ENCODE measurements at places on chromosomes 11 and 22.

DNA sequence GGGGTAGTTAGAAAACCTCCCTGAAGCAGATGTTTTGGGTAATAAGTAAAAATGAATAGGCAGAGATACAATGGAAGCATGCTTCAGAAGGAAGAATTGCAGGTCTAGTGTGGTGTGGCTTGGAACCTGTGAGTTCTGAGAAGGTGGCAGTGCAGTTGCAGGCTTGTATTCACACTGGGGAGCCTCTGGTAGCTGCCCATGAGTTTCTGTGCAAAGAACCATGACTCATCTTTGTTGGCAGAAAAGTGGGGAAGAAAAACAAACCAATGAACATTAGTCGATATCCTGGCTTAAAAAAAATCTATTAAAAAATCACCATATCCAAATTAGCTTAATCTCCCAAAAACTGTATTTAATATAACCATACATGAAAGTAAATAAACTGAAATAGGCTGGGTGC, 232.6 kb downstream of the FAT3 start:
- DNase-seq = peak; percentile 4

DNA sequence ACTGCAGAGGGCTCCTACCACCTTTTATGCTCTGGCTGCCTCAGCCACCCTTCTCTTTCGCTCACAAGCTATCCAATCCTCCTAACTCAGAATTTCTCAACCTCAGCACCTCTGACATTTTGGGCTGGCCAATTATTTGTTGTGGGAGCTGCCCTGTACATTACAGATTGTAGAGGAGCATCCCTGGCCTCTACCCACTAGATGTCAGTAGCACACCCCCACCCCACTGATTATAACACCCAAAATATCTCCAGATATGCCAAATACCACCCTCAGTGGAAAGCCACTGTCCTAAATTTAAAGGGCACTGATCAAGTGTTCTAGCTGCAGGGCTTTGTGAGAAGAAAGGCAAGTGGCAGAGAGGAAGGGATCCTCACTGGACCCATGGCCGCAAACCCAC, 443.1 kb downstream of the SOX6 start:
- no peak for DNase-seq

DNA sequence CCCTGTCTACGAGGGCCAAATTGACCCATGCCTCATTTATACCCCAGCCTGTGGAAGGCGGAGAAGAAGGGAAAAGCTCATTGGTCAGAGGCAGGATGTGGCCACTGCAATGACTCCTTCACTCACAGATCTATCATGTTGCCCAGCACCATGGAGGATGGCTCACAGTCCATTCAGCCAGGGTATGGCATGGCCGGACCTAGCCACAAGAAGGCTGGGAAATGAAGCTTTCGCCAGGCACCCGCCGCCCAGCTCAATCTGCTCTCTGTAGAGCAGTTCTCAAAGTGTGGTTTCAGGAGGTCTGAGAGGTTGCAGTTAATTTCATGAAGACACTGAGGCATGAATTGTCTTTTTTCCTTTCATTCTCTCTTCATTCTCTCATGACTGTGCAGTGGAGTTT, 40.6 kb upstream of the LINC01488 start:
- no peak for DNase-seq

DNA sequence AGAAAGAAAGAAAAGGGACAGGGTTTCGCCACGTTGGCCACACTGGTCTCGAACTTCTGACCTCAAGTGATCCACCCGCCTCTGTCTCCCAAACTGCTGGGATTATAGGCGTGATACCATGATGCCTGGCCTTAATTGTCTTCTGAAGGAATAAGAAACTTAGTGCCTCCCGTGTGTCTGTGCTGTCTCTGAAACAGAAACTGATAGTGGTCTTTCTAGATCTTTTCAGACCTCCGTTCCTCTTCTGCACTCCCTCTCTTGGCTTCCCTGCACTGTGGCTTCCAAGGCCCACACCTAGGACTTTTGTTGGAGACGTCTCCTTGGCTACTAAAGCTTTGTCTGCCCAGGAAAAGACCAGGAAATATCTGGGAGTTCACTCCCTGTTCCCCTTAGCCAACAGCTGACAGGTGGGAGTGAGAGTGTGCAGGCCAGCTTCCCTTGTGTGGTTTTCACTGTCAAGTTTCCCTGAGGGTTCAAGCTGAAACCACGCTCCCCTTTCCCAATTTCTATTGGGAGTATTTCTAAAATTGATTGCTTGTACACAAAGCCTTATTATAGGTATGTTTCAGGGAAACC, 10.1 kb upstream of the HTR3B start:
- DNase-seq = no peak

GRCh38 chr22:39219071-39220039, 25.4 kb downstream of the PDGFB start:
- DNase-seq = no peak

DNA sequence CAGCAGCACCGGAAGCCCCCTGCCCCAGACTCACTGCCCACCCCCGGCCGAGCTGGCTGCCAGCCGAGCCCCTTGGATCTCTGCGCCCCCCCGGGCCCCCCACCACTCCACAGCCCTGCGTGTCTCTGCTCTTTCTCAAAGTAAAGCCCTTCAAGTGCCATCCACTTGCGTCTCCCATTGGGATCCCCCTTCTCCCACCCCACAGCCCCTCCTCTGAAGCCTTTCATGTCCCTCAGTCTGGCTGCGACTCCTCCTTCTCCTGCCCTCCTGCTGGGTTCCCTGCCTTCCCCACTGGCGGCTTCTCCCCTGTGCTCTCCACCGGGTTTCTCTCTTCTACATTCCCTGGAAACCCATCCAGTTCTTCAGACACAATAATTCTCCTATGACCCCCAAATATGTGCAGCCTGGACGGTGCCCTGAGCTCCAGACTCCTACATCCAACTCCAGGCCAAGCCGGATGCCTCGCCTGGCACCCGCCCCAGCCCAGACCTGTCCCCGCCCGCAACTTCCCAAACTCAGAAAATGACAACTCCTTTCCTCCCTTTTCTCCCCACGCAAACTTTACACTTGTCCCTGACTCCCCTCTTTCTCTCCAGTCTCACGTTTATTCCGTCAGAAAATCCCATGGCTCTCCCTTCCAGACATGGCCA, 108.9 kb downstream of the WNT7B start:
- DNase-seq = no peak

- no peak for DNase-seq
Measured at GRCh38 chr22:39825661-39826102, 67.9 kb downstream of the ENTHD1 start.

- DNase-seq = no peak
Measured at GRCh38 chr22:47656806-47657205, 894.4 kb downstream of the TBC1D22A start.

- DNase-seq = no peak
Measured at GRCh38 chr22:45942344-45942743, 34.6 kb downstream of the WNT7B start.

DNA sequence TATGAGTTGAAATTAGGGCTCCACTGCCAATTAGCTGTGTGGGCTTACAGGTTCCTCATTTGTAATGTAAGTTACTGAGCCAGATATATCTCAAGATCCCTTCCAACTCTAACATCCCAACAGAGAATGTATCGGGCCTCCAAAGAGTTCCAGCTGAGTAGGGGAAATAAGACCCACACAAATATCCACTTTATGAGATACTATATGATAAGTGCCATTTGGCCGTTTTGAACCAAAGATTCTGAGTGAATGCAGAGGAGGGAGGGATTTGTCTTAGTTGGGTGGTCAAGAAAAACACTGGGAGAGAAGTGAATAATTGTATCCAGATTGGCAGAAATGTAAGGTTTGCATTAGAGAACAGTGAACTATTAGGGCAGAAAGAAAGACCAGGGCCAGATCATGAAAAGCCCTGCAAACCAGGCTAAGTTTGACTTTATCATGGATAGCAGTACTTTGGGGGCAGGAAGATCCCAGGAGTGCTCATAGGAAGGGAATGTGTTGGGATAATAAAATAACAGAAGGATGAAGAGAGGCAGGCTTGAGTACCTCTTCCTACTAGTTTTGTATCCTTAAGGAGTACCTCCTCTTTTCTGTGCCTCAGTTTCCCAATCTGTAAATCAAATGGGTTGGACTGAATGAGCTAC, 63.9 kb downstream of the RPL27A start:
- DNase-seq = no peak

- DNase-seq = no peak
Measured at GRCh38 chr22:22098457-22099193, 116.0 kb upstream of the TOP3B start.

GRCh38 chr11:45655831-45656230, 9.6 kb downstream of the CHST1 start:
- no peak for DNase-seq

DNA sequence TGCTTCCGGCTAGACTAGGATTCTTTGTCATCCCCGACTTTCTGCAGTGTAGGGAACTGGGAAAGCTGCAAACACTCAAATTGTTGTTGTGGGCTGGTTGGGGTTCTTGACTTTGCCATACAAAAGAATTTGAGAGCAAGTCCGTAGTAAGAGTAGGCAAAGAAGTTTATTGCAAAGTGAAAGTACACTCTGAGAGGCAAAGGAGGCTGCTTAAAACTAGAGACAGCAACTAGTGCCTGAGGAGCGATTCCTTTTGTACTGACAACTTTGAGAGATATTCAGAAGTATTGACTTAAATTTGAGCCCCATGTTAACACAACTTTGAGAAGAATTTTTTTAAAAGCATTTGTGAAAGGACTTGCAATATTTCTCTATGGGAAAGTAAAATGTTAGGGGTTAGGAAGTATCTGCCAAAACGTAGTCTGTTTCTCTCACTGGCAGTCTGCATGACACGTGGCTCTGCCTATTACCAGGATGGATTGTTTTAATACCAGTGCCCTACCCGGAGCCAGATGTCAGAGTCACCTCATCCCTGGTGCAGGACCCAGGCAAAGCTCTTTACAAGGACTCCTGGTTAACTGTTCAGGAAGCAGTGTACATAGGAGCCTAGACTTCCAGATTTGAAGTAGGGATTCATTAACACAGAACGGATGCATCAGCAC, 85.0 kb upstream of the CLPB start:
- peak; percentile 20 for DNase-seq

- no peak for DNase-seq
Measured at GRCh38 chr11:6991227-6991626, 28.9 kb downstream of the ZNF214 start.

- DNase-seq = peak; percentile 61
Measured at GRCh38 chr11:88484873-88485621, 147.5 kb upstream of the CTSC start.

GRCh38 chr22:28703436-28703835, 23.8 kb upstream of the TTC28 start:
- DNase-seq = no peak

- DNase-seq = no peak
Measured at GRCh38 chr11:65973439-65974110, 12.0 kb downstream of the SART1 start.

- DNase-seq = no peak
Measured at GRCh38 chr11:92226331-92227229, 2.0 kb downstream of the FAT3 start.

DNA sequence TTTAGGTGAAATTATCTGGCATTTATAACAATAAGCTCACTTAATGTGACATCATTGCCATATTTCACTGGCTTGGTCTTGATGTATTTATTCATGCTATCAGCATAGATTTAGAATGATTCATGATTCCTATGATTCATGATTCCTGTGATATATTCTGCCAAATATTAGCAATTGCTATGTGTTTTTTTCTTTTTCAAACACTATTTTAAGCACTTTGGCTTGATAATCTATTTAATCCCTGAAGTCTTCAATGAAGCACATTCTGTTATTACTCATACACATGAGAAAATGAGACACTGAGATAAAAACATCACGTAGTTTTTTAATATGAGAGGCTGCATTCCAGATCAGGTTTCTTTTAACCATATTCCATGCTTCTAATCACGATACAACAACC, 78.5 kb downstream of the LUZP2 start:
- DNase-seq = peak; percentile 75

- no peak for DNase-seq
Measured at GRCh38 chr11:113789675-113790320, 10.2 kb downstream of the CLDN25 start.

GRCh38 chr11:129252621-129253020, 60.5 kb upstream of the ARHGAP32 start:
- DNase-seq = no peak

DNA sequence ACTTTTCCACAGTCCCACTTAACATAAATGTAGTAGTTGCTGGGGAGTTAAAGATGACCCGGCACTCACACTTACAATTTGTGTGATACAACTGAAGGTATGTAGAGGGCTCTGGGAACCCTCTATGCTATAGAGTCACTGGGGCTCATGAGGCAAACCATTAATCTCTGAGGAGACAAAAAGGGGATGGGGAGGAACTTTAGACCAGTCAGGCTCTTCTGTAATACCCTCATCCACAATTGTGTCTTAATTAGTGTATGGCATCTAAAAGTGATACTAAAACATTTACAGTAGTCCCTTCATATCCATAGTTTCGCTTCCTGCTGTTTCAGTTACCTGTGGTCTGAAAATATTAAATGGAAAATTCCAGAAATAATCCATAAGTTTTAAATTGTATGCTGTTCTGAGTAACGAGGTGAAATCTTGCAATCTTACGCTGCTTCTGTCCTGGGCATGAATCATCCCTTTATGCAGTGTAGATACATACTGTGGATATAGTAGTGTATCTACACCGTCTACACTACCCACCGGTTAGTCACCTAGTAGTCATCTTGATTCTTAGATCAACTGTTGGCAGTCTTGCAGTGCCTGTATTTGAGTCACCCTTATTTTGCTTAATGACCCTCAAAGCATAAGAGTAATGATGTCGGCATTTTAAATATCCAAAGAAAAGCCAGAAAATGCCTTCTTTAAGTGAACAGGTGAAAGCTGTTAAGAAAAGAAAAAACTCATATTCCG, 12.2 kb downstream of the CBL start:
- DNase-seq = peak; percentile 76

- DNase-seq = no peak
Measured at GRCh38 chr22:27507935-27508526, 293.5 kb downstream of the MN1 start.

GRCh38 chr11:1442163-1442562, 44.4 kb downstream of the MOB2 start:
- DNase-seq = peak; percentile 11

DNA sequence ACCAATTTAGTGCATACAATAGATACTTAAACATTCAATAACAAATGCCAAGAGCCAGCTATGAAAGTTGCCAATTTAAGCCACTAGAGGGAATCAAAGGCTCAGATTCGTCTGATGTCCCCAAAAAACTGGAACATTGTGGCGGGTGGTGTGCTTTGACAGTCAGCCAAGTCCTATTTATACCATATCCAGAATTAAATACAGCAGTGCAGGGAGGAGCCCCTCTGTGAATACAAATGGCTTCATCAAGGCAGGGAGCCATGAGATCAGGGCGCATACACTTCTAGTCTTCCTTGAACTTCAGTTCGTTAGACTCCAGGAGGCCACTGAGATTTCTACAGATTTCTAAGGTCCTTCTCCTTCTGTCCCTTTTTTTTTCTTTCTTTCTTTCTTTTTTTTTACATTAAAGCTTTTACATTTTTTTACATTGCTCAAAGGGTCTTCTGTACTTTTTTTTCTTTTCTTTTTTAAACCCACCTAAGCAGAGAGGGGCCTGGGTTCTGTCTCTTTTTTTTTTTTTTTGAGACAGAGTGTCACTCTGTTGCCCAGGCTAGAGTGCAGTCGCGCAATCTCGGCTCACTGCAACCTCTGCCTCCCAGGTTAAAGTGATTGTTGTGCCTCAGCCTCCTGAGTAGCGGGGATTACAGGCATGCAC, 41.5 kb upstream of the HSPA8 start:
- peak; percentile 81 for DNase-seq

GRCh38 chr11:861105-861479, 18.4 kb downstream of the TSPAN4 start:
- no peak for DNase-seq

- DNase-seq = no peak
Measured at GRCh38 chr22:45696227-45696626, 24.6 kb downstream of the ATXN10 start.

Measured in choroid plexus epithelial cell (primary cell).